A549 (cell line): ENCODE measurements at places on chromosomes 16 and 17.

- DNase-seq, result no peak
These were observed 194.4 kb downstream of the ANKFN1 start for GRCh38 chr17:56347639-56348038.

GRCh38 chr17:16352667-16353316 lies 477 bp downstream of the CENPV start:
- peak; percentile 33 for DNase-seq

DNA sequence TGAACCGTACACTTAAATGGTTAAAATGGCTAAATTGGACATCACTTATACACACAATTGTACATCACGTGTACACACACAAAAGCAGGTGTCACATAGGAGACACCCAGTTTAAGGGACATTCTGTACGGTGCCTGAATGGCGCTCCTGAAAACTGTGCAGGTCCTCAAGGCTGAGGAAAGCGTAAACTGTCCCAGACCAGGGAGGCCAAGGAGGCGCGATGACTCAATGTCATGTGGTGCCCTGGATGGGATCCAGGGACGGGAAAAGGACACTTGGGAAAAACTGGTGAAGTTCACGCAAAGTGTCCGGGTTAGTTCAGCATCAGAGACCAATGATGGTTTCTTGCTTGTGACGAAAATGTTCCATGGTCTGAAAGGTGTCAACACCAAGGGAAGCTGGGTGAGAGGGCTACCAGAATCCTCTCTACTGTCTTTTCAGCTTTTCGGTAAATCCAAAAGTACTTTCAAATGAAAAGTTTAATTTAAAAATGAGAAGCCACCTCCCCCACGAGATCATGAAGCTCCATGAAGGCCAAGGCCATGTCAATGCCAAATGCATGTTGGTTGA lies 112.2 kb downstream of the CMIP start:
- no peak for DNase-seq

- peak; percentile 75 for DNase-seq
These were observed 7.2 kb upstream of the GRB2 start for GRCh38 chr17:75412455-75413317.

DNA sequence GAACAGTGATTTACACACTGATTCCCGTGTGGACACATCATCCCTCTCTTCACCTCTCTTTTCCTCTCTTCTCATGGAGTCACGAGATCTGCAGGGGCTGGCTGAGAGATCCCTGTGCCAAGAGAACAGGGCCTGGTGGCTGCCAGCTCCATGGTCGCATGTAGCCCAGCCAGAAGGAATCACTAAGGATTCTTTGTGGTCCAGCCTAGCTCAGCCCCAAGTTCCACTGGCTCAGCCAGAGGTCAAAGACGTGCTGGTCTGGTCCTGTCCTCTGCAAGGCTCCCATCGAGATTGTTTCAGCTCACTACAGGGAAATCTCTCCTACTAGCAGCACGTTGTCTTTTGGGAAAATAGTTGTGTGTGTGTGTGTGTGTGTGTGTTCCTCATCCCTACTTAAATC lies 66.4 kb downstream of the NDEL1 start:
- no peak for DNase-seq

- DNase-seq, result no peak
These were observed 7.4 kb upstream of the FN3KRP start for GRCh38 chr17:82709024-82709675.
